ENCODE measurements at places on chromosomes 5 and 9.

DNA sequence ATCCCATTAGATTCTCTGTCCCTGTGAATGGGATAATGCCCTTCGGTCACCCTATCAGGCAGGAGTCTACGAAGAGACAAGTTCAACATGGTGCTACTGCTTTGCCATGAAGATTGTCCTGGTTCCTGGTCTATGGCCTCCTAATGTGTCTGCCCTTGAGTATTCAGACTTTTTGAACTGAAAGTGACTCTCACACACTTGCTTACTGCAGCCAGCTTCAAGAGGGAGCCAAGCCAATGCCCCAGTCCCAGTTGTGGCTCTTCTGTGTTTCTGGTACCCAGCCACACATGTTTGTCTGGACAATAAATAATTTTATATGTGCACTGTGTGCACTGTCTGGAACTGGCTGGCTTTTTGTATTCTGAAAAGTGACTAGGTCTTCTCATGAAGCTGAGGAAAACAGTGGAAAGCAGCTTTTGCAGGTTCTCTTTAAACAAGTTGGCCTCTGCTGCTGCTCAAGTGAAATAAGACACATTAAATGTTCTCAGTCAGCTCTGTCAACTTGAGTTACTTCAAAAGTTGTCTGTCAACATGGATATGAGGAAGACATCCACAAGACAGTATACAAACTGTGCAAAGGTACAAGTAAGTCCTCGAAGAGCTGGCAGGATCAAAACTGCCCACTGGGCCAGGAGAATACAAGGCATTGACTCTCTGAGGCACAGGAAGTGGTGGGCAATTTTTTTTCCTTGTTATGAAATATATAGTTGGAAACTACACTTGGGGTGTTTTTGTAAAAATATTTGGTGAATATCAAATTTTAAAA is 60.0 kb downstream of the ZNF608 start:
- no peak for DNase-seq

DNA sequence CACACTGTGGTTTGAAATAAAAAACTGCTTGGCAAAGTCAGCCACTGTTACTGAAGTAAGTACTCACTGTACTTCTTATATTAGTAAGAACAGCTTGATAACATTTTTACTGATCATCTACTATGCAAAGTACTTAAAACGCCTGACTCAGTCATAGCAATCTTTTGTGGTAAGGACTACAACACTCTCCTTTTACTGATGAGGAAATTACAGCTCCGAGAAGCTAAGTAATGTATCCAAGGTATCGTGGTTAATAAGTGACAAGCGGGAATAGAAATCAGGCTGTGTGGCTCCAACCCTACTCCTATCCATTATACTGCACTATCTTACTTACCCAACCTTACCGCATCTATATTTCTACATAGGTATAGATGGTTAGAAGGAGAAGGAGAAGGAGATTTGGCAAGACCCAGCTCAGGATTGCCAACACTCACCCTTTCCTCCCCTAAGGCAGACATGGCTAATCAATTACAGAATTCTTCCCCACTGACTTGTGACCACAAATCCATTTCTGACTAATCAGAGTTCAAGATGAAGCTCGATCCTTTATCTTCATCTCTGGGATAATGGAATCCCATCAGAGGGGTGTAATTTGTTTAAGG is 281.4 kb downstream of the SPOCK1 start:
- DNase-seq = no peak

- no peak for DNase-seq
Observed at GRCh38 chr5:138623053-138623452, 47.9 kb upstream of the HSPA9 start.

DNA sequence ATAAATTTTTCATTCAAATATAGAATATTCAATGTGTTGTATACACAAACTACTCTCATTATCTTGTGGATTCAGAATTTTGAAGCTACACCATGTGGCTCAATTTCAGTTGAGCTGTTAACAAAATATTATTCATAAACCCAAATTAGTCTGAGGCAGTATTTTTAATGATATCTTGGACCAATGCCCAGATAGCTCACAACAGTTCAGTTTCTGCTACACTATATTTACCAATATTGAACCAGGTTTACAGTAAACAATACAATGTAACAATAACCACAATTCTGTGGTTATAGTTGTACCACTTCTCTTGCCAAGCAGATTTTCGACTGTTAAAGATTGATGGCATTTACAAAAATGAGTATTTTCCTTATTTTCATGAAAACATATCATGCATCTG is 99.9 kb downstream of the SSBP2 start:
- no peak for DNase-seq

DNA sequence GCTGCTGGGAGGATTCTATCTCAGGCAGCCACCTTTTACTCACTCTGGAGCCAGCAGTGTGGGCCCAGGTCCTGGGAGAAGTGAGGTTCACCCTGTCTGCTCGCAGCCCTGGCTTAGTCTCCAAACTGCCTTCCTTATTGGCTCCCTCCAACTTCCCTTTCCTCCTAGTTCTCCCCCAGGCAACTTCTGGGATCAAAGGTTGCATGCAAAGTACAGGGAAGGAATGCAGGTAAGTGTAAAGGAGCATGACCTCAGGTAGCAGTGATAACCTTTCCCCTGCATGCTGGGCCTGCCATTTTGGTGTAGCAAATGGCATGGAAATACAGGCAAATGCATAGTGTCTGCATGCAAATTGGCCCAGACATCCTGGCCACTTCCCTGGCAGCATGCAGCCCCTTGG is 53.8 kb upstream of the ARAP3 start:
- no peak for DNase-seq

DNA sequence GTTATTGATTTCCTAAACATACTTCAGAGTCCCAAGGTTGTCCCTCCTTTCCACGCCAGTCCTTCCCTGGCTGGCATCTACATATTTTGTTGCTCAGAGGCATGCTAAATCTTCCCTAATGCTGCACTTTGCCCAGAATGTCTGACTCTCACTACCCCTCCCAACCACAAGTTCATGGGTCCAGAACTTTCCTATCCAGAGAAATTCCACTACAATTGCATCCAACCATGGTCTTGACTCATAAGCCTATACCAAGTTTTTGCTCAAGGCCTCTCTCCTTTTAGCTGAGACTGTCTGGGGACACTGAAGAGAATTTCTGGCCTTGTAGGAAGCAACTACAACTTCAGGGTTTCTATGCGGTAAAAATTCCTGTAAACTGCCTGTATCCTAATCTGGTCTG is 206.3 kb downstream of the BNC2 start:
- DNase-seq = no peak

- DNase-seq = no peak
Observed at GRCh38 chr9:83623679-83624076, 735 bp downstream of the IDNK start.

GRCh38 chr5:83549076-83549475 is 77.5 kb downstream of the VCAN start:
- DNase-seq = no peak

- DNase-seq = peak; percentile 8
Observed at GRCh38 chr9:70832492-70832891, 288.9 kb downstream of the TRPM3 start.

- peak; percentile 60 for DNase-seq
Observed at GRCh38 chr9:19379697-19380046, 364 bp downstream of the RPS6 start.

DNA sequence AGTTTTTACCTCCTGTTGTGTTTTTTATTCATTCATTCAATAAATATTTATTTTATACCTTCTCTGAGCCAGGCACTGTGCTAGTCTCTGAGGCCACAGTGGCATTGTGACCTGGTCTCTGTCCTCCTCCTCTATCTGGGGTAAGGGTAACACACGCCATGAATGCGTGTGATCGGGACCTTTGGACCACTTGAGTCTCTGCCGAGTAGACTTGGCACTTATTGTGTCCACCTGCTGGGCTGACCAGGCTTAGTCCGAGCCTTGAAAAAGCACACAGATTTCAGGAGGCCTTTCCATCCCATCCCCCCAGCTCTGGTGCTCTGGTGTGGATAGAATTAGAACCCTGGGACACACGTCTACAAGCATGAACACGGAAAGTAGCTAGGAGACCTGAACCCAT is 58.7 kb downstream of the ERGIC1 start:
- no peak for DNase-seq

DNA sequence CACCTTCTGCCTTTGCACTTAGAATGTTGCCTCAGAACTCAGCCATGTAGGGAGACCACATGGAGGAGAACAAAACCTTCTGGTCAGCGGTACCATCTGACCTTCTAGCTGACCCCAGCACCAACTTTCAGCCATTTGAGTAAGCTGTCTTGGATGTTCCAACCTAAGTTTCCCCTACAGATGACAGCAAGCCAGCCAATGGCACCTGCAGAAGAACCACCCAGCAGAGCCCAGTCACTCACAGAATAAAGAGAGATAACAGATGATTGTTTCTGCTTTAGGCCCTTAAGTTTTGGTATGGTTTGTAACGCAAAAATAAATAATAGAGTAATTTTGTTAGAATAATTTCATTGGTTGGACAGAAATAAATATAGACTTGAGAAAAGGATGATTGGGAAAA is 10.4 kb downstream of the DNAH5 start:
- DNase-seq = no peak

DNA sequence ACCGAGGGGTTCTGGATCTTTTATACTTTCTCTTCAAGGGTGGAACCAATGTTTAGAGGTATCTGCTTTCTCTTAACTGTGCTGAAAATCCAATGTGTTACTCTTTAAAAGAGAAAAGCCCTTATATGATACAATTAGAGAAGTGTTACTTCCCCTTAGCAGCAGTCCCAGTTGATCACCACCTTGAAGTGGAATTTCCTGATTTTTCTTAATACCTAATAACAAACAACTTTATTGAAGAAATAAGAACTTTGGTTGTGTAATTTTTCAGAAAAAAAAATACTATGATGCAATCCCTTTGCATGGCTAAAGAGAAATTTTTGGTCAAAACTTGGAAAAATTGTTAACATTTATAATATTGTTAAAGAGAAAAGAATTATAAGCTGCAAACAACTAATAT is 24.7 kb downstream of the SLC1A3 start:
- DNase-seq = peak; percentile 56

GRCh38 chr9:120974921-120975320 is 48.3 kb upstream of the TRAF1 start:
- DNase-seq = no peak

DNA sequence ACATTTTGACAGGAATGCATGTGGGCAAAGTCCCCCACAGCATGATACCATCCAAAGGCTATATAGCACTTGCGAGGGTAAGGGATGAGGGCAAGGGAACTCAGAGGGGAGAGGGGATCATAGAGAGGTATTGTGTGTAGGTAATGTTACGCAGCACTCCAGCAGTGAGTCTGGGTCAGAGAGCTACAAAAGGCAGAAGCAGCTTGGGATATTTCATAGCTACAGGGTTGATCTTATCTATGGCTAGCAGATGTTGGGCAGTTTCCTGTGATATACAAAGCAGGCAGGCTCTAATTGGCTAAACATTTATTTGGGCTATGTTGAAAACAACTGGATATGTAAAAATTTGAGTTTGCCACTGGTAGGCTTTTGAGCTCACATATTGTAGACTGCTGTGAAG is 17.8 kb upstream of the SLCO4C1 start:
- no peak for DNase-seq

DNA sequence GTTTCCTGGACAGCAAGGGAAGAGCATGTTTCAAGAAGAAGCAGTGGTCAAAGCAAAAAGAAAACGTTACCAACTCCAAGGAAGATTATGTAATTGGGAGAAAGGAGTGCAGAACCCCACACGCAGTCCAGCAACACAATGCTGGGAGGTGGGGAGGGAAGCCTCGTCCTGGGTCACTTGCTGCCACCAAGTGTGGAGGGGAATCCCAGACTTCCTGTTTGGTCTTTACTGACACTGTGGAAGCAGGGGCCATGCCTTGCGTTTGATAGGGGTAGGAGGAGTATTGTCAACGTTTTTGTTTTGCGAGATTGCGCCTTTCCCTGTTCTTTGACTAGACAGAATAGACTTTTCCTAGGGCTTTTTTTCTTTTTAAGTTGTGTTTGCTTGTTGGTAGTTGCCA is 421.0 kb downstream of the KDM4C start:
- peak; percentile 13 for DNase-seq

DNA sequence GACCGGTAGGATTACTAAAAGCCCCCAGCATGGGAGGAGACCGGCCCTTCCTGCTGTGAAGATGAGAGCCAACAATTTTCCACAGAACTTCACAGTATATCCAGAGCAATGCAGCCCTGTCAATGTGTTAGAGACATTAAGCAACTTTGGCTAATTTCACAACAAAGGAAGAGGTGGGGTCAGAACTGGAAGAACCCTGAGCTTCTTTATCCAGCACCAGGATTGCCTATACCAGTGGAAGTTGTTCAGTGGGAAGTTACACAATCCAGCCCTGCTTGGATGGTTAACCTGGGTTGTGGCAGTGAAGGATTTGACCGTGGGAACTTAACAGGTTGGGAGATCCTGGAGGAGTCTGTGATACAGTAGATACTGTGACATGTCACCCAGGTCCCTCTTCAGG is 197.0 kb downstream of the FBN2 start:
- DNase-seq = peak; percentile 67

DNA sequence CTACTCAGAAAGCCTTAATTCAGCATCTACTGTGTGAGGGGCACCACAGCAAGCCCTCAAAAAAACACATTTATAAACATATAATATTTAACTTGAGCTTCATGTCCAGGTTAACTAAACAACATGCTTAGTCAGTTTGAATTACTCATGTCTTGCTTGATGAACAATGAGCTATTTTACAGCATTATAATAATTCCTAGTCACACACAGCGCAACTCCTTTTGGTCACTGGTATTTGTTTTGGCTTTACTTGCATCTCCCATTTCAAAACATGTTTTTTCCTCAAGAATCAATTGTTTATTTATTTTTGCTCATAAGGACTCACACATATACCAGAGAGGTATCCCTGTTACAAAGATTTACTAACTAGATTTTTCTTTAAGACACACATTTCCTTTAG is 616.7 kb upstream of the DAB2 start:
- no peak for DNase-seq

DNA sequence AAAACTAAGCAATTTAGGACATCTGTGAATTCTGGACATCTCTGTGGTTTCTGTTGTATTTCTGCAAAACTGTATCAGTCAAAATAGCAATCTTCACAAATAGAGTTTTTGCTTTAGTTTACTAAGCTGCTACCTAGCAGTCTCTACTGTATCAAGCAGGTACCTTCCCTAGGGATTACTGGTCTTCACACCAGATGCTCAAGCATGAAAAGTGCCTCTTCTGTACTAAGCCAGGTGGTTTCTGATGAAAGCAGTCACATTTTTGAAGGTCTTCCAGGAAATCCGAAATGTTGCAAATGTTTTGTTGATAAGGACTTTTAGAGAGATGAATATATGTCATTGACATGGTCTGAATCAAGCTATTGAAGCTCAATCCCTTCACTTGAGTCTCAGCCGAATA is 540.0 kb downstream of the KCTD16 start:
- no peak for DNase-seq

Measured in suppressor macrophage (primary cell).